ENCODE measurements at places on chromosomes 2 and 18. TPM values are rescaled to one million over a fixed set of nuclear protein-coding genes. Genes with fewer than 3 reads are reported as not detected.
A peak's percentile ranks its signal among the peaks of the same experiment; 100 is the strongest.

GRCh38 chr2:13019781-13020180, 303.0 kb downstream of the TRIB2 start:
- no peak for DNase-seq

GRCh38 chr2:101818531-101819451, 121.3 kb downstream of the MAP4K4 start:
- DNase-seq: peak; percentile 49

- DNase-seq: no peak
Observed at GRCh38 chr2:158723921-158724802, 71.0 kb upstream of the DAPL1 start.

STON1 gene
- 11.1 TPM for polyA plus RNA-seq

GRCh38 chr2:55120634-55121359, 70.5 kb upstream of the RTN4 start:
- peak; percentile 61 for DNase-seq

DNA sequence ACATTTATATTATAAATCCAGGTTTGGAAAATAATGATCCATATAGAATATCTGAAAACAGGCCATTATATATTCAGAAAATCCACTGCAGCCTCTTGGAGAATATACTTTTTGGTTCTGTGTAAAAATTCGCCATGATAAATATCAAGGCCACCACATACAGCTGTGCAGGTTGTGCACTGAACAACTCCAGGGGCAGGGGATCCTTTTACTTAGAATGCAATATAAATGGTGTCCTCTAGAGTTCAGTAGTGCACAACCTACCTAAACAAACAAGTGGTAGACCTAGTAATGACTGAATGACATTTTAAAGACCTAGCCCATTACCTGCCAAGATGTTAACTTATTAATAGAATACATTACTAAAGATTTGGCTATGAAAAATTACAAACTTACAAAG, 22.4 kb downstream of the MOGAT1 start:
- DNase-seq: no peak

AQP12A gene
- polyA plus RNA-seq: 0.86 TPM

GRCh38 chr2:98281607-98282006, 64.6 kb upstream of the CNGA3 start:
- DNase-seq: no peak

NCKAP1 gene
- polyA plus RNA-seq: 88.5 TPM

NOL4 gene
- polyA plus RNA-seq: 0.23 TPM

- DNase-seq: no peak
Observed at GRCh38 chr2:191629976-191630712, 47.8 kb upstream of the NABP1 start.

LIMS3 gene
- polyA plus RNA-seq: not detected

Measured in muscle of arm (tissue), 14 donors.